Brain (organoid and tissue), 16 donors: ENCODE measurements at places on chromosomes 7 and 10. TPM values are rescaled to one million over a fixed set of nuclear protein-coding genes. Genes with fewer than 3 reads are reported as not detected.

GDF10 gene
- polyA plus RNA-seq: 1.1 TPM

ZKSCAN1 gene
- 16.3 TPM for polyA plus RNA-seq

MEIG1 gene
- polyA plus RNA-seq: 0.88 TPM

MYO3A gene
- 29.6 TPM for polyA plus RNA-seq

HOXA1 gene
- not detected for polyA plus RNA-seq

CYP3A5 gene
- polyA plus RNA-seq: not detected

UPK3B gene
- polyA plus RNA-seq: not detected

GIMAP8 gene
- 1.9 TPM for polyA plus RNA-seq

TRIM50 gene
- 0.34 TPM for polyA plus RNA-seq

BTBD16 gene
- 0.97 TPM for polyA plus RNA-seq

ECHDC3 gene
- polyA plus RNA-seq: 19.5 TPM

UBTD1 gene
- polyA plus RNA-seq: 9.8 TPM

ADAP1 gene
- 60.1 TPM for polyA plus RNA-seq

TBXAS1 gene
- 3.7 TPM for polyA plus RNA-seq

AGR3 gene
- 0.78 TPM for polyA plus RNA-seq

C10orf62 gene
- polyA plus RNA-seq: not detected
